Glutamatergic neuron (in vitro differentiated cells): ENCODE measurements at places on chromosomes 7 and 10. TPM values are rescaled to one million over a fixed set of nuclear protein-coding genes. Genes with fewer than 3 reads are reported as not detected.

GPNMB gene
- total RNA-seq = not detected

LEP gene
- total RNA-seq = not detected

PPP1R17 gene
- total RNA-seq = 657 TPM

AGBL3 gene
- 2.3 TPM for total RNA-seq

TMEM184A gene
- total RNA-seq = 20.7 TPM

MBLAC1 gene
- 3.3 TPM for total RNA-seq

GRCh38 chr10:56449770-56450169, 88.7 kb upstream of the ZWINT start:
- peaks cover 10% of the 10 kb centered on the region for H3K36me3 ChIP-seq
- H3K27ac ChIP-seq = no peak overlapping the region
- peaks cover 1% of the 10 kb centered on the region for H3K27me3 ChIP-seq
- no peak for DNase-seq

DNA sequence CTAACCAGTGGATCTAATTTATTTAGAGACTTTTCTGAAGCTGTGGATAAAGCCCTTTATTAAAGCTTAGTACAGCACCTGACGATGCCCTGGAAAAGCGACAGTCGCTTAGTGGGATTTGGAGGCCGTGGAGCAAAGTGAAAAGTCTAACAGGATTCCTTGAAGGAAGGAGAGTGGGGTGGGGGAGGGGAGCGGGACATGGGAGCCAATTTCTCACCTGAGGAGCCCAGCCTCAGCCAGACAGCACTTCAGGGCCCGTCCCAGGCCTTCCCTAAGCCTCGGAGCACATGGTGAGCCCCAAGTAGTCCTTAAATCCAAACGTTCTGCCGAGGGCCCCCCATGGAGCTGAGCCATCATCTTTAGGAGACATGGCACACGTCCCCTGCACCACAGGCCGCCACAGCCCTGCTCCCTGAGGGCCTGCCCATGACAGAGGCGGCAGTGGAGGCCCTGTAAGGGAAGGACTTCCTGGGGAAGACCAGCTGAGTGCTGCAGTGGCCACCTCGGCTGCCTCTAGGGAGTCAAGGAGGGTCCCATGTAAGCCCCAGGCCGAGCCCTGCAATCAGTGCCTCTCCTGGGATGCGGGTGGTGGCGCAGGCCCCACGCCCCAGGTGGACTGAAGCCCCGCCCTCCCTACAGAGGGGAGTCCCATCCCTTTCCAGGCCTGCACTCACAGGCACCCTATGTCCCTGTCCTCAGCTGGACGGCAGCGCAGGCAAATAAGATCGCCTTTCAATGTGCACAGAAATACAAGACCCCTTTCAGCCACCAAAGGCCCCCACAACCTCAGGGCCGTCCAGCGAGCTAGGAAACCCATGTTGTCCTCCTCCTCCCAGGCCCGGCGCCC, 187.0 kb downstream of the MAD1L1 start:
- DNase-seq = no peak
- H3K4me3 ChIP-seq = no peak overlapping the region
- peaks cover 16% of the 10 kb centered on the region for H3K36me3 ChIP-seq
- H3K27me3 ChIP-seq = peaks cover 7% of the 10 kb centered on the region

DNA sequence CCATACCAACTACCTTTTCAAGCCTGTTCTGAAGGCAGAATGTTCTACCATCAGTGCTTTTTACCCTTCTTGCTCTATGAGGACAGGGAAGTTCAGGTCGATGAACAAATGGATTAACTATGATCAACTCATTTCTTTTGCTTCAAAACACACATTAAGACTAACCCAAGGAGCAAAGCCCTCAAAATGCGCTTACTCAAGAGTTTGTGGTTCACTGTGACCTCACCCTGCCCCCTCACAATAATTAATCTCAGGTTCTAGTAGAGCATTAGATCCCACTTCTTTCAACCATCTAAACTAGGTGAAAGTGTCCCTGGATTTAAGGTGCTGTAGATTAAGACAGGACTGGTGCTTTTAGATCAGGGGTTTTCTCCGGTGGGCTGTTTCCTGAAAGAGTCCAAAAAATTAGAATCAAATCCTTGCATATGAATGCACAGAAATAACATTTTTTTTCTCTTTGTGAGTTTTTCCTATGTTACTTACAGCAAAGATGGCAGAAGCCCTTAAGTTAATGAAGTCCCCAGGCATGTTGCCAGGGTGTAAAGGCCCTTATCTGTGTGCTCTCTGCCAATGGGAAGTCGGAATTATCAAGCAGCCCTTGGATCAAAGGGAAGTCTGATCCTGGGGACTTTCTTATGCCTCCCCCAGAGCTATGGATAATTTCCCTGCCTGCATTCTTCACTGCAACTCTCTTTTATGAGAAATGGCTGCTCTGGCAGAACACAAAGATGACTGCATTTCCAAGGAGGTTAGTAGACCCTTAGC, 205.5 kb upstream of the STK17A start:
- no peak overlapping the region for H3K27ac ChIP-seq
- no peaks in the 10 kb centered on the region for H3K27me3 ChIP-seq
- no peak for DNase-seq
- no peak overlapping the region for H3K4me3 ChIP-seq
- peaks cover 6% of the 10 kb centered on the region for H3K36me3 ChIP-seq
- peaks cover 16% of the 10 kb centered on the region for H3K4me1 ChIP-seq

- H3K27me3 ChIP-seq = no peaks in the 10 kb centered on the region
- no peak overlapping the region for H3K4me3 ChIP-seq
- DNase-seq = no peak
- H3K4me1 ChIP-seq = no peaks in the 10 kb centered on the region
- no peak overlapping the region for H3K27ac ChIP-seq
- no peaks in the 10 kb centered on the region for H3K36me3 ChIP-seq
Measured at GRCh38 chr10:36465604-36466379, 659.6 kb upstream of the ANKRD30A start.

DNA sequence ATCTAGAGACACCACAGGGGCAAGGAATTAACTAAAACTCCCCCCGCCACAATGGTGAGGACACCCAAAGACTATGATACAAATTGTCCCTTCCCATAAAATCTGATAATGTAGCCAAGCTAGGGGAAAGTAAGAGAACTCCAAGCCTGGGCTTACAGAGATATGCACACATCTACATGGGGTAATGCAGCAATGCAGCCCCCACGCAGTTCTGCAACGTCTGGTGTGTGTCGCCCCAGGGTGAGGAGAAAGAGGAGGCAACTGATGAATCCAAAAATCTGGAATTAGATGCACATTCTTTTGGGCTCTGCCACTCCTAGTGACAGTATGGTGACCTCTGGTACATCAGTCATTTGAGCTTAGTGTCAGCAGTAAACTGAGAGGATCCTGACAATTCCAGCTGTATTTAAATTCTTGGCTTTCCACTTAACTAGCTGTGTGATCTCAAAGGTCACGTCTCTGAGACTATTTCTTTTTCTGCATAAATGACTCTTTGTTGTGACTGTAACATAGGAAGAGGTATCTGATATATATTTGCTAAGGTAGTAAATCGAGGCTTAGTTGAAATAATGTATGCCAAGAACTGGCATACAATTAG, 51.5 kb downstream of the PIP4K2A start:
- no peak overlapping the region for H3K4me3 ChIP-seq
- H3K27ac ChIP-seq = no peak overlapping the region
- peaks cover 3% of the 10 kb centered on the region for H3K27me3 ChIP-seq
- no peaks in the 10 kb centered on the region for H3K4me1 ChIP-seq
- H3K36me3 ChIP-seq = no peaks in the 10 kb centered on the region

- H3K4me3 ChIP-seq = no peak overlapping the region
- no peak overlapping the region for H3K27ac ChIP-seq
- H3K4me1 ChIP-seq = peaks cover 11% of the 10 kb centered on the region
- H3K36me3 ChIP-seq = no peaks in the 10 kb centered on the region
Measured at GRCh38 chr7:81789406-81790119, 19.7 kb upstream of the HGF start.

DNA sequence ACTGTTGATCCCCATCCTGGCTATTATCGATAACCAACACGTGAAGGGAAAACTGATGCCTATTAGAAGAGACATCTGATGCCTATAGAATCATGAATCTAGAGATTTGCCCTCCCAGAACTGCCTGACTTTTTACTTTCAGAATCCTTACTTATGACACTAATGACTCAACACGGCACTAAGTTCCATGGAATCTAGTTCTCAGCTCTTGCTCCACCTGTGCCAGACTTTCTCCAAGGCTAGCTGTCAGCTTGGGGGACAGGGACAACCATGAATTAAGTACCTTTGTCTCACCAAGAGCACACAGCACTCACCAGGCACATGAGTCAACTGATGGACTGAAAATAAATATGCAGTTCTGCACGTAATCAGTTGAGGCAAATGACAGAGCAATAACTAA, 184.2 kb downstream of the FRMD4A start:
- no peak overlapping the region for H3K4me3 ChIP-seq
- DNase-seq = no peak
- H3K4me1 ChIP-seq = peaks cover 4% of the 10 kb centered on the region
- H3K27me3 ChIP-seq = peaks cover 2% of the 10 kb centered on the region

DNA sequence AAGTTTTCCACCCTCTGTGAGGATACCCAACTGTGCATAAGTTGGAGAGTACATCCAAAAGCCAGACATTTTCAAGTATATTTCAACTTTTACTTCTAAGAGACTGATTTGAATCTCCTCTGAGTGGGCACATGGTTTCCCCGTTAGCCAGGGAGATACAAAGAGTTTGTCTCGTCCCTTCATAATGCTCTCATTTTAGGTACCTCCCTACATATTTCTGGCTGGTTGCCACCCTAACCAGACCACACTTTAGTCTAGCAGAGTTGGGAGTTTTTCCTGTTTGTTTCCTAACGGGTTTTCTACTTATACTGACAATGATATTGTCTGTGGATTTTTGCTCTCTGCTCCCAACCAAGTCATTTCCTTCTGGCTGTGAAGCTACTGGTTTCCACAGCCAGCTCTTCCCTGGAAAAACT, 180.3 kb downstream of the CCDC71L start:
- no peaks in the 10 kb centered on the region for H3K4me1 ChIP-seq
- DNase-seq = no peak
- no peak overlapping the region for H3K4me3 ChIP-seq
- no peak overlapping the region for H3K27ac ChIP-seq
- no peaks in the 10 kb centered on the region for H3K36me3 ChIP-seq
- no peaks in the 10 kb centered on the region for H3K27me3 ChIP-seq
